ENCODE measurements at places on chromosomes 16 and 17.
A peak's percentile ranks its signal among the peaks of the same experiment; 100 is the strongest.

GRCh38 chr16:84597931-84598351 is 19.9 kb downstream of the COTL1 start:
- no peak for DNase-seq

DNA sequence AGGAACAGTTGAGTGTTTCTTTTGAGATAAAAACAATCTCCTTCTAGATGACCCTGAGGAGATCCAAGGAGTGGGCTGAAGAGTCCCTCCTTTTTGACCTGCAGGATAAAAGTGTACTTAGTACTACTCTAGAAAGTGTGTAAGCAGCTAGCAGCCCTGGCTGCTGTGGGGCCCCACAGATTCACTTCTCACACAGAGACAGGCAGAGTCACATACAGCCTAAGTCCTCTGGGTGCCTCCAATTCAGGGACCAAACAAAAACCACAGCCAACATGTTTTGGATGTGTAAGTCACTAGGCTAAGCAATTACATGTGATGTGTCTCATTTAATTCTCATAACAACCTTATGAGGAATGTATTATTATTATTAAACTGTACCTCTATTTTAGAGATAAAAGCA is 97.1 kb downstream of the TMEM100 start:
- no peak for DNase-seq

DNA sequence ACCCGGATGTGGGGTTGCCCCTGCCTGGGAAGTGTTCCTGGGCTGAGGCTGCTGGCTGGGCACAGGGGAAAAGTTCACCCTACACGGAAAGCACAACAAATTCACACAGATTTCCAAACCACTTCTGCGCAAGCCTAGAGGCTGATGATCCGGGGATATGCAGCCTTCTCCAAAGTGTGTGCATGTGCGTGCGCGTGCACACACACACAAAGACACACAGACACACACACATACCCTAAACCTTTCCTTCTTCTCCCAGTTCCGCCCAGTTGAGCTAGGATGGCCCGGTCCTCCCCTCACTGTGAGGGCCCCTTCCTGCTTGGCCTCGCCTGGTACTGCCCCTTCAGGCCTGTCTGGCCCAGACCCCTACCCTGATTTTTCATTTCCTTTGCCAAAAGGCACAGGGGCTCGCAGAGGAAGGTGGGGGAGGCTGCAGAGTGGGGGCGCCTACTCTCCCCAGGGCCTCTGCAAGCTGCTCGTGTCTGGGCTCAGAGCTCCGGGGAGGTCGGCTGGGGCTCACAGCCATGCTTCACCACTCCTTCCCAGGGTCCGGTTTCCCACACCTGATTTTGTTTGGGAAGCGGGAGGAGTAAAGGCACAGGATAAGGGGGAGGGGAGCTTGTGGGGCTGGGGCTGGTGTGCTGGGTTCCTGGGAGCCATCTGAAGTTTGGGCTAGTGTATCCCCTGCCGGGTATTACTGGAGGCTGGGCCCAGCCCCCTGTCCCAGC is 144.7 kb downstream of the ENGASE start:
- no peak for DNase-seq

GRCh38 chr17:27944546-27945332 is 51.6 kb upstream of the LYRM9 start:
- no peak for DNase-seq

- DNase-seq, result peak; percentile 75
Observed at GRCh38 chr16:58336332-58337089, 41.7 kb upstream of the PRSS54 start.

GRCh38 chr16:75763204-75763603 is 36.9 kb upstream of the CPHXL start:
- no peak for DNase-seq

DNA sequence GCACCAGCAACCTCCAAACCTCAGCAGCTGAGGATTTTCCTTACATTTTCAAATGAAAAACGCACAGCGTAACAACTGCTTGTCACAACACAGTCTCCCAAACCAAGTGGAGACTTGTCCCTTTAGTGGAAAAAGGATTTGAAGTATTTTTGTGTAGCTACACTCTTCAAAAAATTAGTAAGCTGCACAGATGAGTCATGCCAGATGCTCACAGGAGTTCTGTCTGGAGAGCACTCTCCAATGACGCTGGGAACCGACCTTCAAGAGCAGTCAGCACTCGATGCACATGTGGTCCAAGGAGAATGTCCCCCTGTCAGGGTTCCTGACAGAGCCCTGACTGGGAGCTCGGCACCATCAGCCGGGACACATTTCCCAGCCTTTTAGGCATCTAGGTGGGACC is 39.8 kb downstream of the MAP1LC3B start:
- no peak for DNase-seq

- no peak for DNase-seq
Observed at GRCh38 chr16:87098976-87099720, 218.0 kb downstream of the C16orf95 start.

GRCh38 chr16:88343271-88343791 is 39.4 kb upstream of the ZNF469 start:
- no peak for DNase-seq

- no peak for DNase-seq
Observed at GRCh38 chr16:67919622-67920221, 11.9 kb downstream of the CTRL start.

- no peak for DNase-seq
Observed at GRCh38 chr17:39205112-39205526, 5.0 kb downstream of the RPL19 start.

DNA sequence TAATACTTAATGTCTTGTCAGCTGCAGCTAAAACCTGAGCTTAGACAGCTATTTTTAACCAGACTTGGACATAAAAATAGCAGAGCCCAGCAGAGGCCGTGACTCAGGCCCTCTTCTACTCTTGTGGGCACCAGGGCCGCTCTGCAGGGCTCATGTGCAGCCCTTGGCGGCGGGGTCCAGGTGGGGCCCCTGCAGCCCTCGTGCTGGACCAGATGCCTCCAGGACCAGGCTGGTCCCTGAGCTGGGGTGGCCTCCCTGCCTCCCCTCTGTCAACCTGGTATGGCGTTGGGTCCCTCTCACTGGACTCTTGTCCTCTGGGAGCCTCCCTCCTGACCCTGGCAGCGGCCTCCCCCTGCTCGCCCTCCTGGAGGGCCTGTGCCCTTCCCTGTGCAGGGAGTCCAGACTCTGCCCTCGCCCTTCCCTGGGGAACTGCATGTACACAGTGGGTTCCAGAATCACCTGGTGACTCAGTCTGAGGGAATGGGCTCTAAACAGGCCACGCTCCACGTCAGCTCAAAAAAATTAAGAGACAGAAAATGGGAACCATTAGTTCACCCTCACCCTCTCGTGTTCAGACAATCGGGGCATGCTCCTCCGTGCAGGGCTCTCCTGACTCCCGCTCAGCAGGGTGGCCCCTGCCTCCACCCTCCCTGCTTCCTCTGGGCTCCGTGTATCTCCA is 9.7 kb downstream of the CDK5R1 start:
- no peak for DNase-seq

GRCh38 chr17:1905190-1905913 is 75.5 kb downstream of the RPA1 start:
- no peak for DNase-seq

- no peak for DNase-seq
Observed at GRCh38 chr17:7060165-7060891, 16.4 kb upstream of the SLC16A11 start.

DNA sequence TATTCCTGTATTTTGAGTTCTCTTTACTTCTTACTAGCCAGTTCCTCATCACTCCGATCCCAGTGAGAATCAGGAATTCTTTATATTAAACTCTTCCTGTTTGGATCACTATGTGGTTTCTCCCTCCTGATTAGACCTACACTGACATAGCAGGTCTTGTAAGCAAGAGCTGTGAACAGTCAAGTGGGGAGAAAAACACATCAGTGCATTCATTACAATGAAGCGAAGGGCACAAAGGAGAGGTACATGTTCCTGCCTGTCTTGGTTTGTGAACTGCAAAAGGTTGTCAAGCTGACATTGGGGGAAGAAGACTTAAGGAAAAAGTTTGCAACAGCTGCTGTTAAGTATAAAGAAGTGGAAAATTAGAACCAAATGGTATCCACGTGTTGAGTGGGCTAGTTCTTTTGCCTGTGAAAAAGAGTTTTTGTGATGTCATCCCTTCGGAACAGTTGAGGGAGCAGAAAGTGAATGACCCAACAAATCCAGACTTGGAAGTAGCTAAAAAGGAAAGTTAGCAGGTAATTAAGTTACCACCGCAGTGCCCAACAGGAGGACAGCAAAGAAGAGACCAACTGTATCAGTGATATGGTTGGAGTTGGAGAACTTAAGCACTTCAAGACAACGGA is 23.0 kb upstream of the TRIM25 start:
- DNase-seq, result no peak

GRCh38 chr16:84049403-84050060 is 6.9 kb upstream of the SLC38A8 start:
- no peak for DNase-seq

GRCh38 chr17:2551493-2551892 is 39.8 kb upstream of the METTL16 start:
- DNase-seq, result no peak

DNA sequence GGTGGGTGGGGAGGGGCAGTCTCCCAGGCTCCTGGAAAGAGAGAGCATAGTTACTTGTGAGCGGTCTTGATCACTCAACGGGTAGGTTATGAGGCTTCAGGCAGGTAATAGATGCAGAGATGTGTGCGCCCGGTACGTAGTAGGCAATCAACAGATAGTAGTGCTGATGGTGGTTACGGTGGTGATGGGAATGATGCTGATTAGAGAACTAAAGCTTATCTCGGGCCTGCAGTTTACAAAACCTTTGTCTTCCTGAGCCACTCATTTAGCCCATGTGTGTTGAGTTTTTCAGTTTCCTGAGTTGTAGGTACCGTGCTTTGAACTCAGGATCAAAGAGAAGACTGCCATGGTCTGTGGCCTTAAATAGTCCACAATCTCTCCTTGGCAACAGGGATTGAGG is 401.0 kb downstream of the SNX29 start:
- DNase-seq, result no peak

GRCh38 chr16:69921127-69921526 is 30.0 kb upstream of the CLEC18A start:
- no peak for DNase-seq

GRCh38 chr17:57048096-57048495 is 37.0 kb upstream of the AKAP1 start:
- no peak for DNase-seq

DNA sequence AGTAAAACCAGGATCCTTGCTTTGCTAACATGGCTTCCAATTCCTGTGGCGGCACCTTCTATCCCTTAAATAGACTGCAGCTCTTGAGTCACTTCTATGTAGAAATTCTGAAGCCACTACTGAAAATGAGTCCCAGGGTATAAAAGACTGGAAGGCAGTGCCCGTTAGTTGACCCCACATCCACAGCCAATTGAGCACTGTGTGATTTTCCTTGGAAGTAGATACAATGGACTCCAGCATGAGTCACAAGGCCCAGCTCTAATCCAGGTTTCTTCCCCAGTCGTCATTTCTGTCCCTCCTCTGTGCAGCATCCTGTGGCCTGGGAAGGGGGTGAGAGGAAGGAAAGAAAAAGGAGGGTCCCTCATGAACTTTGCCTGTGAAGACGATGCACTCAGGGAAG is 69.5 kb downstream of the HLF start:
- no peak for DNase-seq

GRCh38 chr16:74679983-74680382 is 13.3 kb upstream of the RFWD3 start:
- no peak for DNase-seq

DNA sequence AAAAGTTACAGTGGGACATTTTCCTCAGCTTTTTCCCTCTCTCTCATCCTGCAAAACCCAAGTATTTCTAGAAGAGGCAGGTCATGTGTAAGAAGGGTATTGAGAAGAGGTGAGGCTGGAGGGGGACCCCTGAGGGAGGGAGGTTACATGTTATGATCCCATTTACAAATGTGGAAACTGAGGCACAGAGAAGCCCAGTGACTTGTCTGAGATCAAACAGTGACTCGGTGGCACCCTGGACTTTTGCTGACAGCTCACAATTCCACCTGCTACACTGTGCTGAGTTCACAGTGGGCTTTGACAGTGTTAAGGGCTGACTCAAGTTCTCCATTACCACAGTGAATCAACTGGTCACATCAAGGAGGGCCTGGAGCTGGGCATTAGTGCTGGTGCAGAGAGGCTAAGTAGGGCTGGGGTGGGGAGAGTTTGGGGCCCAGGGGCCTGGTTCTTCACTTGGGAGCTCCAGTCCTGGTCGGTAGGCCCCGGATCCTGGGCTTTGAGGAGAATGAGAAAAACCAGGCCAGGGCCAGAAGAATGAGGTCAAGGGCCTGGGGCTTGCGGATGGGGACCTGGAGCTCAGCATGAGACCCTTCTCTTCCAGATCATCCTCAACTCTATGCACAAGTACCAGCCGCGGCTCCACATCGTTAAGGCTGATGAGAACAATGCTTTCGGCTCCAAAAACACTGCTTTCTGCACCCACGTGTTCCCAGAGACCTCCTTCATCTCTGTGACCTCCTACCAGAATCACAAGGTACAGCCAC is 26.0 kb downstream of the TBX4 start:
- no peak for DNase-seq

DNA sequence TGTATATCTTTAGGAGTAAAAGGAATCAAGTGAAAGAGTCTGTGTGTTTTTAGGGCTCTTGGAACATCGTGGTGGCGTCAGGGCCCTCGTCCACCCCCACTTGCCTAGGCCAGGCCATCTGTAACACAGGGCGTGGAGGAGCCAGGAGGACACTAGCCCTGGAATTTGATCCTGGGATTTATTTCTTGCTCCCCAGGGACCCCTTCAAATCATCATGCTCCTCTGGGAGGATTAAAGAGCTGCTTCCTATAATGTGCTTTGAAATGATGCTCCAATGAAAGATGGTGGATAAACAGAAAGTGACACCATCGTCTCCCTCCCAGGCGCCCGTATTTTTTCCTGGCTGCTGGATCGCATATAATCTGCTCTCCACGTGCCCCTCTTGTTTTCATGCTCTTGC is 113.3 kb downstream of the AATF start:
- DNase-seq, result no peak

DNA sequence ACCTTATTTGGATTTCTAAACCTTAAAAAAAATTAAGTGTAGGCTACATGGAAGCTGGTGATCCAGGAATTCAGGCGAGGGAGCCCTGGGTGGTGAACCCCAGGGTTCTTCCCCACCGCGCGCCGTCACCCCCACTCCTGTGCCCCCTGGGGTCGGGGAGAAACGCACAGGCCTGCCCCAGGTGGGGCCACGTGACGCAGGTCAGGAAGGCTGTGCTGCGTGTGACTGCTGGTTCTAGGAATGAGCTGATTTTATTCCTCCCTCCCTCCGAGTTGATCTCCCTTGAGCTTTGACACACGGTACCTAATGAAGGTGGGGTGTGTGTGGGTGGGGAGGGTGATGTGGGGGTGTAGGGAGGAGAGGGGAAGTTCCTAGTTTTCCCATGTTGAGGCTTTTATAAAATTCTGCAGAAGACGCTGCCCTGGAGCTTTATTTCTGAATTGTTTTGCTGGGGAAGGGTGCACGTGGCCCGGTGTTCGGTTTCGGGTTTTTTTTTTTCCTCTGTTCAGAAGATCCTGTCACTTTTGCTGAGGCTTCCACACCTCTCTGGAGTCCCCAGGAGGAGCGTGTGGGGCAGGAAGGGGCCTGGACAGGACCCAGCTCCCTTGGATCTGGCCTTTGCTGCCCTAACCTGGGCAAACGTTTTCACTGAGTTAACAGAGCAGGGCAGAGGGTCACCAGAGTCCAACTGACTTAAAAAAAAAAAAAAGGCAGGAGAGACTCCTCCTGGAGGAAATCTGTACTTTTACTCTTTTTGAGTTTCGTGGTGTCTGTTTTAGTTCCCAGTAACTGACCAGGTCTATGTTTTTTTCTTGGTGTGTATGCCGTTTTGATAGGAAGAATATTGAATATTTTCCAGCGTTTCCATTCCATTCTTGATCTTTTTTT is 55.8 kb upstream of the GSE1 start:
- DNase-seq, result peak; percentile 38

GRCh38 chr17:11885051-11885450 is 112.2 kb downstream of the ZNF18 start:
- no peak for DNase-seq
